Activated CD4-positive, alpha-beta T cell treated with anti-CD3 and anti-CD28 coated beads, Interleukin-2, amount 10 ng/mL, durations not matched to agents 7 days and 5 days (primary cell): ENCODE measurements at places on chromosomes 2 and 18. TPM values are rescaled to one million over a fixed set of nuclear protein-coding genes. Genes with fewer than 3 reads are reported as not detected.
A peak's percentile ranks its signal among the peaks of the same experiment; 100 is the strongest.

DNA sequence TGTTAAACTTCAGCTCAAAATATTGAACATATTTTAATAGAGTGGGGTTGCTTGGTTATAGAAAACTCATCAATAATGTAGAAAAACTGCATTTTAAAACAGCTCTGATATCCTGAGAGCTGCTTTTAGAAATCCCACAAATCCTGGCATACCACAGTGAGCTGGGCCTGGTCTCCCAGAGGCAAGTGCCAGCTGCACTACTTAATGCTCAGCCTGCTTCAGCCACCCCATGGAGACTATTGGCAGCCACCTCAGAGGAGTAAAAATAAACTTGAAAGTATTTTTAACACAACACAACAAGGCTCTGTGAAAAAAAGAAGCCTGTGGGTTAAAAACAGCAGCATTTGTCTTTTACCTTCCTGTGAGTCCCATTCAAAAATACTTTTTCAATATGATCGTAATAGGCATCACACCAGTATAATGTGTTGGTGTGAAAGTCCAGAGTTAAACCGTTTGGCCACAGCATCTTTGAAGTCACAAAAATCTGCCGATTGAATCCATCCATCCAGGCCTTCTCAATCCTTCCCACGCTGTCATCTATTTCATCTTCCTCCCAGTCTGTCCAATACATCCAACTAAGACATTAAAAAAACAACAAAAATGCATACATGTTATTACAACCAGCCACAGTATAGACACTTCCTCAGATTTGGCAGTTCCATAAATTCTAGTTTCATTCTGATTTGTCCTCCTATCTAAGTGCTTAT is 1115.3 kb downstream of the LRP1B start:
- no peaks in the 10 kb centered on the region for H3K27me3 ChIP-seq
- H3K36me3 ChIP-seq: no peaks in the 10 kb centered on the region
- H3K27ac ChIP-seq: no peak overlapping the region
- DNase-seq: no peak
- H3K4me1 ChIP-seq: no peaks in the 10 kb centered on the region
- H3K4me3 ChIP-seq: no peak overlapping the region

DNA sequence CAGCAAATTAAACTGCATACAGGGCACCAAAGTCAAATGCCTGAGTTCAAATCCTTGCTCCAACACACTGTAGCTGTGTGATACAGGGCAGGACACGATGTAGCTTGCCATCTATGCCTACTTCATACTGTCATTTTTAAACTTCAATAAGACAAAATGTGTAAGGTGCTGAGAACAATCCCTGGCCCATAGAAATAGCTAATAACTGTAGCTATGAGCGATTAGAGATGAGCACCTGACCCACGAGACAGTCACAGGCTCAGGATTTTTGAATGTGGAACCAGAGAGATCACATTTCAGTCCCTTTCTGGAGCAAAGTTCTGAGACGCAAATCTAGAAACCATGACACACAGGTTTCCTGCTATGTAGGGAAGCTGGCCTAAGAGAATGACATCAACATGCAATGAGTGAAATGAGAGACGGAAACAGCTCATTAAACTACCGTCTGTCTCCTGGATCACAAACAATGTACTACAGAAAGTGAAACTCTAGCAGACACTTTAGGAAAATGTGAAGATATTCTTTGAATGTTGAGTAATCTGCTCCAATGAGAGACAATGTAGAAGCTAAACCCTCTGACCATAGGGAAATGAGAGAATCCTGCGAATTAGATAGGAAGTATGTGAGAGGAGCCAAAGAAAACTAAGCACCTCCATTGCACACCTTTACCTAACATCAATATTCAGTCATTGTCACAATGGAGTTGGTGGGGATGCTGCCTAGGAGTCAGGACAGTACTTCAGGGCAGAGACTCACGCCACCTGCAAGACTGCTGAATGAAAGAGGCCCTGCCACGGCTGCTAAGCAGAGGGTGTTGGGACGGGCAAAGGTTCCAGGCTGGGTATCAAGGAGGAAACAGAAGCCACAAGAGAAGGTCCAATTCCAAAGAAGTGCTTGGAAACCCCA is 25.5 kb downstream of the B4GALT6 start:
- DNase-seq: no peak
- no peaks in the 10 kb centered on the region for H3K27me3 ChIP-seq
- no peaks in the 10 kb centered on the region for H3K36me3 ChIP-seq
- peaks cover 18% of the 10 kb centered on the region for H3K4me1 ChIP-seq
- H3K27ac ChIP-seq: peak overlapping the region; percentile 71

GRCh38 chr2:74071426-74071825 is 76.3 kb downstream of the BOLA3 start:
- H3K27me3 ChIP-seq: no peaks in the 10 kb centered on the region
- H3K4me1 ChIP-seq: peaks cover 11% of the 10 kb centered on the region
- H3K4me3 ChIP-seq: no peak overlapping the region
- no peak overlapping the region for H3K27ac ChIP-seq

GRCh38 chr2:173716458-173717052 is 248.6 kb downstream of the SP3 start:
- H3K36me3 ChIP-seq: no peaks in the 10 kb centered on the region
- H3K4me1 ChIP-seq: no peaks in the 10 kb centered on the region
- no peak for DNase-seq
- H3K27me3 ChIP-seq: peaks cover 16% of the 10 kb centered on the region
- no peak overlapping the region for H3K4me3 ChIP-seq
- H3K27ac ChIP-seq: no peak overlapping the region

DNA sequence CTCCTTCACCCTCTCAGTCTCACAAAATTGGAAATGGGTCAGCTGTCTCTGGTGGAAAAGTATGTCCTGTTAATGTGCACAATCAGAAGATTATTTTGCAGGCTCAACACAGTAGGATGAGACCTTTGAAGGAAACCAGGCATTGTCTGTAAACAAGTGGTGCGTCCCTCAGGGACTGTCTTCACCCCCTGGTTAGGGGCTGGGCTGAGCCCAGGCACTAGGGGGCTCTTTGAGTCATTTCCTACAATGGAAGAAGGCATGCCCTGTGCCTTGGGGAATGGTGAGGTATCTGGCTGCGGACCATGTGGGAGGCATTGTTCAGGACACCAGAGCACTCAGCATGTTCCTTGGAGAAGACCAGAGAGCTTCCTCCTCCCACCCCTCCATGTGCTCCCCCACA is 26.8 kb downstream of the PKDCC start:
- H3K4me3 ChIP-seq: no peak overlapping the region
- peaks cover 16% of the 10 kb centered on the region for H3K27me3 ChIP-seq
- no peak overlapping the region for H3K27ac ChIP-seq
- no peaks in the 10 kb centered on the region for H3K36me3 ChIP-seq
- H3K4me1 ChIP-seq: no peaks in the 10 kb centered on the region

DNA sequence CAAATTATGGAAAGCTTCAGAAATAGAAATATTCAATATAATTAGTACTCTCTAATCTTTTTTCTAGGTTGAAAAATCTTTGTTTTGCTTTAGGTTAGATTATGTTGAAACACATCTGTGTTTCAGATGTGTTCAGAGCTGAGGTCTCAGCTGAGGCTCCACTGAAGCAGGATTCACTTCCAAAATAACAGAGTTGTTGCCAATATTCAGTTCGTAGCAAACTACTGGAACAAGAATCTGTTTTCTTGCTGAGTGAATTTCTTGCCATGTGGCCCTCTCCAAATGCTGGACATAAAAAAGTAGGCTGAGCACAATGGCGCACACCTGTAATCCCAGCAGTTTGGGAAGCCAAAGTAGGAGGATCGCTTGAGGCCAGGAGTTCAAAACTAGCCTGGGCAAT is 8.7 kb downstream of the PHOSPHO2 start:
- H3K27me3 ChIP-seq: no peaks in the 10 kb centered on the region
- H3K4me1 ChIP-seq: peaks cover 4% of the 10 kb centered on the region
- peaks cover 16% of the 10 kb centered on the region for H3K36me3 ChIP-seq
- DNase-seq: no peak
- no peak overlapping the region for H3K27ac ChIP-seq

DNA sequence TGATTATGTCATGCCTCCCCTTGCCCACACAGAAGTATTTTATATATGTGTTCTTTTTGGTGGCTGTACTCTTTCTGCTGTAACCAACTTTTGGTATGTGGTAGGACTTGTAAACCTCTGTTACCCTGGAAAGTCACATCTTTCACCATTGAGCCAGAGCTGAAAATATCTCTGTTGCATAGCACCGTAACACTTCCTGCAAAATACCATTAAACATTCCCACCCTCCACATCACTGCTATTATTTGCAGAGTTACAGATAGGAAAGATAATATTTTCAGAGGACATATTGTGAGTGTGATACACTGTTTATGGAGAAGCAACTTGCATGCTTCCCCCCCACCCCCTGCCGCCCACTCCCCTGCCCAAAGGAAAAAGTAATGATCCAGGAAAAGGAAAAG is 44.8 kb downstream of the CAB39 start:
- peaks cover 65% of the 10 kb centered on the region for H3K36me3 ChIP-seq
- peak overlapping the region; percentile 25 for H3K27ac ChIP-seq
- DNase-seq: no peak
- H3K27me3 ChIP-seq: no peaks in the 10 kb centered on the region

DNA sequence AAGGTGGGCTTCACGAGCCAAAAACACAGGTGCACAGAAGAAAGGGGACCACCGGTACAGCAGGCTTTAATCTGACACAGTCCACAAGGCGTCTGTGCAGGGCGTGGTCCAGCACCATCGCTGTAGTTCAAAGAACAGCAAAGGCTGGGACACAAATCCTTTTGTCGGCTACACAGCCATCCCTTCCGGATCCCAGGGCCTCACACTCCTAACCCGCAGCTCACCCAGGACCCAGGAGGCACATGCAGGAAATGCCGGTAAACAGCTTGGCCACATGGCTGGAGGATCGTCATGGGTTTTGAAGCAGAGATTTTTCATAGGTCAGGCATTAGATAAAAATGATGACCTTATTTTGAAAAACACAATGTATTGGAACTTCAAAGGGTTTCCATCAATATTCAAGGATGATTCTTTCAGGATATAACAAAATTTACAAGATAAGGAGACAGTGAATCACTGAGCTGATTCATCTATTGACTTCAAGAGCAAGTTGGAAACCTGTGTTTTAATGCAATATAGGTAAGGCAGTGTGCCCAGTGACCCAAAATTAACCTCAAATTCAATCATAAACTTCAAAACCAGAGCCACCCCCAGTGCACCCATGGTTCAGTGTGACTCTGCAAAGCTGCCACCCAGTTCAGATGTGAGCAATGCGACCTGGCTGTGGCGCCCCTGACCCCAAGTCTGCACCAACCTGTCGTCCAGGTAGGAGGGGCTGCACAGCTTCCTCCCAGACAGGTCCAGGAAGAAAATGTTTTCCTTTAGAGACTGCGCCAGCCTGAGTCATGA is 74.4 kb downstream of the TMEM18 start:
- no peak overlapping the region for H3K27ac ChIP-seq
- H3K4me1 ChIP-seq: no peaks in the 10 kb centered on the region
- no peaks in the 10 kb centered on the region for H3K36me3 ChIP-seq
- H3K4me3 ChIP-seq: no peak overlapping the region
- no peak for DNase-seq
- no peaks in the 10 kb centered on the region for H3K27me3 ChIP-seq

DNA sequence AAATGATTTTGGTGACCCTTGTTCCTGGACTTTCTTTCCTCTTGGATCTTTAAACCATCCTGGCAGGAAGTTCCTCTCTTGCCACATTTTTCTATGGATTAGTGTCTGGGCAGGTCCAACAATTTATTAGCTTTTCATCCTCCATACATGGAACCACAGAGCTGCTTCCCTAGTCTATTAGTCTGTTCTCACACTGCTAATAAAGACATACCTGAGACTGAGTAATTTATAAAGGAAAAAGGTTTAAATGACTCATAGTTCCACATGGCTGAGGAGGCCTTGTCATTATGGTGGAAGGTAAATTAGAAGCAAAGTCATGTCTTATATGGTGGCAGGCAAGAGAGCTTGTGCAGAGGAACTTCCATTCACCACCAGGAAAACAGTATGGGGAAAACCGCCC is 122.9 kb downstream of the DDX1 start:
- H3K27ac ChIP-seq: no peak overlapping the region
- H3K4me1 ChIP-seq: no peaks in the 10 kb centered on the region
- no peak overlapping the region for H3K4me3 ChIP-seq
- no peak for DNase-seq
- no peaks in the 10 kb centered on the region for H3K36me3 ChIP-seq

GRCh38 chr2:189641590-189641989 is 19.7 kb upstream of the ASNSD1 start:
- peaks cover 2% of the 10 kb centered on the region for H3K36me3 ChIP-seq
- no peak overlapping the region for H3K27ac ChIP-seq
- no peak for DNase-seq
- H3K27me3 ChIP-seq: no peaks in the 10 kb centered on the region
- no peak overlapping the region for H3K4me3 ChIP-seq

The LYPD6B gene
- not detected for total RNA-seq

The PECR gene
- total RNA-seq: 29.6 TPM

The NEU2 gene
- total RNA-seq: not detected

The NAT8 gene
- total RNA-seq: not detected

The ALPG gene
- not detected for total RNA-seq

The WNT10A gene
- 0.10 TPM for total RNA-seq

The RND3 gene
- not detected for total RNA-seq

The ALK gene
- not detected for total RNA-seq

The SERPINB11 gene
- total RNA-seq: not detected

The SNORC gene
- total RNA-seq: 1.1 TPM

The CRIM1 gene
- 1.8 TPM for total RNA-seq

The NDUFAF7 gene
- total RNA-seq: 21.7 TPM
